ENCODE measurements at places on chromosomes 1 and 21.

- DNase-seq = no peak
Measured at GRCh38 chr21:16708101-16708835, 804.6 kb upstream of the CXADR start.

DNA sequence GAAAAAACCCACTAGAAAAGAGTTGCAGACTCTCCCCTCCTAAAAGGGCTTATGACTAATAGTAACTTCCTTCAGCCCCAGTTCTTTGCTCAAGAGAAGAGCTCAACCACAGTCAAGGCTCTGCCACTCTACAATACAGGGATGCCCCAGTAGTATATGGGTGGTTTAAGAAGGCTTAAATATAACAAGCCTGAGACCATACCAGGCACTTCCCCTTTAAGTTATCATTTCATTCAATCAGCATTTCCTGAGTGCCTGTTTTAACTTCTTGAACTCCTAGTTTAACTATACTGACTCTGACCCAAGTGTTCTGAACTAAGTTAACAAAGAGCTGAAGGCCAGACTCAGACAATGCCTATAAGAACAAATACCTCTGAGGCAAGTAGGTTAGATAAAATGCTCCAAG, 19.8 kb downstream of the PRPF38A start:
- DNase-seq = peak; percentile 42

DNA sequence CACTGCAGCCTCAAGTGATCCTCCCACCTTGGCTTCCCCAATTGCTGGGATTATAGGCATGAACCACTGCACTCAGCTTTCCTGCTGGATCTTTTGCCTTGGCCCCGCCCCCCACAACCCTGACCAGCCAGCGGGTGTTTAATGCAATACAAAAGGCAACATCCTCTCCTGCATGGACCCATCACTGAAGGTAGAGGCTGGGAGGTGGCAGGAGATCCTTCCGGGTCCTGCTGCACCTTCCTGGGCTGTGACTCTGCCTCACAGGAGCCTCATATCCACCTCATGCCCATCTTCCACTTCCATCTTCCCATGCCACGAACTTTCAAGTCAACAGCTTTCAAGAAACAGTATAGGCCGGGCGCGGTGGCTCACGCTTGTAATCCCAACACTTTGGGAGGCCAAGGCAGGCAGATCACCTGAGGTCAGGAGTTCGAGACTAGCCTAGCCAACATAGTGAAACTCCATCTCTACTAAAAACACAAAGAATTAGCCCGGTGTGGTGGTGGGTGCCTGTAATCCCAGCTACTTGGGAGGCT, 11.7 kb upstream of the WNT9A start:
- DNase-seq = no peak

DNA sequence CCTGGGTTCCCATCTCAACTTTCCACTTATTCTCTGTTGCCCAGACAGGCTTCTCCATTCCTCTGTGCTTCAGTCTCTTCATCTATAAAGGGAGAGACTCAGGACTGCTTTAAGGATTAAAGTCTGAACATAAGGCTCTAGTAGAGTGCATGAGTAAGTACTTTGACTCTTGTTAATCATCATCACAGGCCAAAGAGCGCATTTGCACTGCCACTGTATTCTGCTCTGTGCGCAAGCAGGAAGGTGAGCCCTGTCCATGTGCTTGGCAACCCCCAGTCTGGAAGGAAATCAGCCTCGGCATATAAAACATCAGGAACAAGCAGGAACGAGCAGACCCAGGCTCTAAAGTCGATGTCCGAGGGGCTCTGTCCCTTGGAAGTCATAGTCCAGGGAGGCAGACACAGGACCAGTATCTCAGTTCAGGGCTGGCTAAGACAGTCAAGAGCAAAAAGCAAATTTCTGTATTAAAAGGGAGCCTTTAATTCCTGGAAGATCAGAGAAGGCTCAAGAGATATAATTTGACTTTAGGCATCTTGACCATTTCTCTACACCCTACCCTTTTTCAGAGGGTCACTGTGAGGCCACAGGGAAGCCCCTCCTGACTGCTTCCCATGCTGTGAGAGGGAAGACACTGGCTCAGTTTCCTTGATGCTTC, 131.2 kb downstream of the TRABD2B start:
- DNase-seq = no peak

- DNase-seq = no peak
Measured at GRCh38 chr1:170153417-170153816, 7.7 kb downstream of the NTMT2 start.

GRCh38 chr21:42858185-42858847, 21.0 kb downstream of the WDR4 start:
- DNase-seq = no peak

GRCh38 chr1:51690285-51690961, 73.5 kb downstream of the OSBPL9 start:
- no peak for DNase-seq

DNA sequence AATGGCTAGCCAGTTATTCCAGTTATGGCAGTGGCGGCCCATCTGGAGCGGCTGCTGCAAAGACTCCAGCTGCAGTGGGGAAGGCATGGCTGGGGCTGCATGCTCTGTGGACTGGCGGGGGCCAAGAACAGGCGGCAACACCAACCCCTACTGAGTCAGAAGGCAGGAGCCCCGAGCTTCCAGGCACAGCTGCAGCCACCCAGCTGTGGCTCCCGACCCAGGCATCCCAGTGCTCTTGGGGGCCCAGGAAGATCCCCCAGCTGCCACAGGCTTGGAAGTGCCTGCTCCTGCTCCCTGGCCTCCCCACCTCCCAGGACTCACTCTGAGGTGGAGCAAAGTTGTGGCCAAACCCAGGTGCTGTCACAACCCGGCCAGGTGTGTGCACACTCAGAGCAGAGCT, 317.0 kb upstream of the RRP15 start:
- DNase-seq = no peak

GRCh38 chr21:42845296-42845965, 33.9 kb downstream of the WDR4 start:
- DNase-seq = no peak

- no peak for DNase-seq
Measured at GRCh38 chr1:33872683-33873082, 8.8 kb downstream of the HMGB4 start.

- no peak for DNase-seq
Measured at GRCh38 chr1:235703506-235703905, 53.9 kb upstream of the GNG4 start.

DNA sequence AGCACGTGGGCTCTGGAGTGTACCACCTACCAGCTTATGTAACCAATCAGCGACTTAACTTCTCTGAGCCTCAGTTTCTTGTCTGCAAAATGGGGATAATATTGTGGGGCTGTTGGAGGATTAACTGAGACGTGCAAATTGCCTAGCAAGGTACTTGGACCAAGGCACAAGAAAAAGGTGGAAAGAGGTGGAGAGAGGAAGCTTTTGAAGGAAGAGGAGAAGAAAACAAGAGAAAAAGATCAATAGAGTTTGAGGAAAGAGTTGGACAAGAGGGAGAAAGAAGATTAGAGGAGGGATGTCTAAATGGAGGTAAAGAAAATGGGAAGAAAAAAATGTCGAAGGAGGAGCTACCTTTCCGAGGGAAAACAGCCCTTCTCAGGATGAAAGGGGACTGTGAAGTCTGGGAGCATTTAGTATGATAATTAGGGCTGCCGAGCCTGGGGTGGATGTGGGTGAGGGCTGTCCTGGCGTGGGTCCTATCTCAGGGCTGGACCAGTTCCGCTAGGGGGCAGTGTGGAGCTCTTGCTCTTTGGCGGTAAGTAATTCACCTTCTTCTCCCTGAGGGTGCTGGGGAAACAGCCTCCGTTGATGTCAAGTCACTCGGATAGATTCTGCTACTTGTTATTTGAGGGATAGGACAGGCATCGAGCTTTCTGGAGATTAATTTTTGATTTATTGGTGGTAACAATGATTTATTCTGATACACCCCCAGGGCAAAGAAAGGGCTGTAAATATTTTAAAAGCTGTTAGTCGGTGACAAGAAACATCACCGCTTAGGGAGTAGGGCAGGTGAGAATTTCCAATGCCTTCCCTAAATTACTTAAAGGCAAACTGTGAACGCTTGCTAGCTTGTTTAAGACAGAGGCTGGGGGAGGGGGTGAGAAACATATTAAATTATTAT, 79.0 kb upstream of the NFASC start:
- DNase-seq = no peak

GRCh38 chr1:166489670-166490436, 323.1 kb upstream of the FAM78B start:
- DNase-seq = peak; percentile 73

DNA sequence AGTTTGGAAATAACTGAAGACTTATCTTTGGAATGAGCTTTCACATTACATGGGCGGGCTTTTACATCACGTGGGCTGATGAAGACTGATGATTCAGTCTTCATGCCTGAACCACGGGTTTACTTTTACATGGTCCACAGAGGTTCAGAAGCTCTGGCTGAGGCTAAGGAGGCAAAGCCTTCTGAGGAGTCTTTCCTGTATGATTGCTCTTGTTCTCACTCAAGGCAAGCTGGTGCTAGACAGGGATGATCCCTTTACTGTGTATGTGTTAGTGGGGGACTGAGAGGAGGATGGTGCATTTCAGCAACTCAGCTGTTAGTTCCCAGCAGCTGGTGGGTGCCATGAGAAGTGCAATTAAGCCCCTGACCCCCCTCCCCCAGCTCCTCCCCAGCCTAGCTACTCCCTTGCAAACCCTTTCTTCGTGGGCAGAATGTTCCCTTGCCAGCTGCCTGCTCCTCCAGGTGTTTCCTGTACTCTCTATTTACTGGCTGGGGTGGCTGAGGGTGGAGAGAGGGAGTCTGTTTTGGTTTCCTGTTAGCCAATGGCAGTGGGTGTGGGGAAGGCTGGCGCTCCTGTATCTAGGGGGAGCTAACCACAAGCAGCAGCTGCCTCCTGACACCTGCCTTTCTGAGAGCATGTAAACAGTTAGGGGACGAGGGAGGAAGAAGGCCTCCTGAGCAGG, 15.4 kb downstream of the BTG2 start:
- peak; percentile 83 for DNase-seq

- DNase-seq = no peak
Measured at GRCh38 chr1:204730826-204731459, 45.4 kb upstream of the LRRN2 start.

DNA sequence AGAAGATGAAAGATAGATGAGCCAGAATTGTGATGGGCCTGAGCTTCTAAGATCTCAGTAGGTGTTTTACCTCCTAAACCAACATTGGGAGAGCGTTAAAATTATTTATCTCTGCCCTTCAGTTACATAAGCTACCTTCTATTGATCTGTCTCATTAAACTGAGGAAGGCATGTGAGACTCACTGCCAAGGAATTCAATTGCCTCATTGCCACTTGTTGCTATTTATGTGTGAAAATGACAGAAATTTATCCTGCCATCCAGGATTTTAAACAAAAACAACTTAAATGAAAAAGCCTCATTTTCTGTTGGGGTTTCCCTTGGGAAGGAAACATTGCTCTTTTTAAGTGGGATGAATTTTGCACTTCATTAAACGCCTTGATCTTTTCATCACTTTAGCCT, 78.7 kb upstream of the RUNX1 start:
- DNase-seq = no peak

GRCh38 chr1:153292185-153292584, 20.6 kb downstream of the PGLYRP3 start:
- no peak for DNase-seq

GRCh38 chr21:39555911-39556590, 56.7 kb upstream of the B3GALT5 start:
- DNase-seq = no peak

DNA sequence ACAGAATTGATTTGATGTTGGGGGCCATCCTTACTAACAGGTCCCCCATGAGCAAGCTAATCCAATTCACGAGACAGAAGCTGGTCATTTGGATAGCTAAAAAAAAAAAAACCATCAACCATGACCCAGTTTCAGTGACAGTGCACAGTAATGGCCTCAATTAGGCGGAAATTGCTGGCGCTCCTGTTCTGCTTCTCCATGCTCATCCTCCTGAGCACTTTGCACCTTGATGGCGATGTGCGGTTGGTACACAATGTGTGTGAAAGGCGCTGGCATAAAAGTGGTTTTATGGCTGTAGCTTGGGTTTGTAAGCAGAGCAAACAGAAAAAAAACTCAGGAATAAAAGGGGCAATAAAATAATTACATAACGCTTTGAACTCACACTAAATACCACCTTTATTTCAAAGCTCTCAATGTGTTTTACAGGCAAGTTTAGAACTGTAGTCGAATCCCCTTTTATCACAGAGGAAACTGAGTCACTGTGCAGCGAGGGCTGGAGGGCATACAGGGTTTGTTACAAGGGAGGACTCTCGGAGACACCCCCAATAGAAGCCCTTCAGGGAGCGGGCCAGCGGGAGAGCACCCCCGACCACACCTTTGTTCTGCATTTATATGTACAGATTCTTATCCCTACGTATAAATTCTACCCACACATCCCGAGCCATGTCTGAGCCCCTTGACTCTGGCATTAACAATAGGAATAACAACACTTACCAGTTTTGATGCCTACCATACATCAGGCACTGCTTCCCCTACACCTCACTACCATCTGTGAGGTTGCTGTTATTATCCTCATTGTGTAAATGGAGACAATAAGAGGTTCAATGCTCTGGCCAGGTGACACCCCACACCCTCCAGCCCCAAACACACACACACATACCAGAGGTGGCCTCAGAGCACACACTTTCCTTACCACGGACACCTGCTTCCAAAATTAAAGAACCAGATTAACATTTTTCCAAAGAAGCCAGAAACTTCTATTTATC, 213.5 kb upstream of the IRF2BP2 start:
- DNase-seq = no peak
